ENCODE measurements at places on chromosomes 11 and 22. TPM values are rescaled to one million over a fixed set of nuclear protein-coding genes. Genes with fewer than 3 reads are reported as not detected.
A peak's percentile ranks its signal among the peaks of the same experiment; 100 is the strongest.

ADM2 gene
- total RNA-seq, result 0.05 TPM

UBQLN3 gene
- total RNA-seq, result not detected

CATSPER1 gene
- total RNA-seq, result 1.4 TPM

PDGFB gene
- not detected for total RNA-seq

KCNQ1OT1 gene
- 2.1 TPM for total RNA-seq

- H3K4me3 ChIP-seq, result no peak overlapping the region
- H3K4me1 ChIP-seq, result no peaks in the 10 kb centered on the region
- H3K27ac ChIP-seq, result no peak overlapping the region
- no peaks in the 10 kb centered on the region for H3K27me3 ChIP-seq
- no peaks in the 10 kb centered on the region for H3K36me3 ChIP-seq
These were observed 287.4 kb downstream of the BRD1 start for GRCh38 chr22:49540084-49540912.

DNA sequence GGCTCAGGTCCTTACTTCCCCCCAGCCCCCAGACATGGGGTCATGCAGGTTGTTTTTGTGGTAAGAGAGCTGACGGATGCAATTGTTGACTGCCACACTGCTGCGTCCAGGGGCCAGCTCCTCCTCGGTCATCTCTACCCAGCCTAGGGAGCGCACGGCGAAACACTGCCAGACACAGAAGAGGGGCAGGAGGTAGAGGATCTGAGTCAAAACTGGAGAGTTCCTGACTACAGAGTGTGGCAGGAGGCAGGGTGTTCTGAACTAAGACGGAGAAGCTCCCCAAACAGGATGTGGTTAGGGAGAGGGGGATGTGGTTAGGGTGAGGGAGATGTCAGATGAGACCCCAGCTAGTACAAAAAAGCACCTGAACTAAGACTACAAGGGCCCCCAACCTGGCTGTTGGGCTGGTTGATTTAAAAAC is 12.3 kb downstream of the SMPD1 start:
- peaks cover 11% of the 10 kb centered on the region for H3K4me1 ChIP-seq
- no peak overlapping the region for H3K27ac ChIP-seq

GRCh38 chr11:121886996-121887395 is 229.0 kb downstream of the BLID start:
- H3K4me3 ChIP-seq, result no peak overlapping the region
- H3K27me3 ChIP-seq, result no peaks in the 10 kb centered on the region
- H3K36me3 ChIP-seq, result no peaks in the 10 kb centered on the region
- H3K27ac ChIP-seq, result no peak overlapping the region
- no peaks in the 10 kb centered on the region for H3K4me1 ChIP-seq
- DNase-seq, result no peak

GRCh38 chr22:17706947-17707346 is 67.3 kb downstream of the BID start:
- peaks cover 26% of the 10 kb centered on the region for H3K4me1 ChIP-seq
- DNase-seq, result no peak
- H3K27ac ChIP-seq, result peak overlapping the region; percentile 78
- H3K36me3 ChIP-seq, result peaks cover 26% of the 10 kb centered on the region
- peak overlapping the region; percentile 26 for H3K4me3 ChIP-seq
- H3K27me3 ChIP-seq, result no peaks in the 10 kb centered on the region

GRCh38 chr11:119300198-119300964 is 16.5 kb downstream of the MCAM start:
- H3K27ac ChIP-seq, result no peak overlapping the region
- H3K4me1 ChIP-seq, result no peaks in the 10 kb centered on the region
- no peaks in the 10 kb centered on the region for H3K27me3 ChIP-seq
- no peak overlapping the region for H3K4me3 ChIP-seq
